Neural progenitor cell (in vitro differentiated cells): ENCODE measurements at places on chromosomes 3 and 15.

DNA sequence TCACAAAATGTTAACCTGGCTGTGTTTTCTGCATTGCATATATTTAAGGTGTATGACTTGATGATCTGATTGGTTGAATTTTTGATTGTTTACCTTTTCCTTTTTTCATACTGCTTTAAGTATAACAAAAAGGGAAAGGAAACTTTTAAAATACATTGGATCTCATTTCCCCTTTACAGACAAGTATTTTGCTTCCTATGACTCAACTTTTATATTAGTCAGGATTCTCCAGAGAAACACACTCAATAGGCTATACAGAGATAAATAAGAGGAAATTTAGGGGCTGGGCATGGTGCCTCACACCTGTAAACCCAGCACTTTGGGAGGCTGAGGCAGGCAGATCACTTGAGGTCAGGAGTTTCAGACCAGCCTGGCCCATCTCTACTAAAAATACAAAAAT lies 205.8 kb downstream of the TJP1 start:
- no peak for DNase-seq

GRCh38 chr3:16150285-16150684 lies 24.2 kb upstream of the GALNT15 start:
- DNase-seq: no peak

DNA sequence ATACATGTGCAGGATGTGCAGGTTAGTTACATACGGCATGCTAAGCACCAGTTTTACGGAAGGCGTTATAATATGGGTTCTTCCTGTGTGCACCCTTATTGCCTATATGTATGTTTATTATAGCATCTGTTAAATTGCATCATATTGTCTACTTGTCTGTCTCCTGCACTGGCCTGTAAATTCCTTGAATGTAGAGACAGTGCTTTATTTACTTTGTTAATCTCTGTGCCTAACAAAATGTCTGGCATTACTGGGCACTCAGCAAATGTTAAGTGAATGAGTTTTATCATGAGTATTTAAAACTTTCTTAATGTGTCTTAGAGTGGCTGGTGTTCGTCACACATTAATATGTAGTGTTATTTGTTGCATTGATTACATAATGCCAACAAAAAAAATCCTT lies 23.8 kb downstream of the MGA start:
- DNase-seq: no peak

DNA sequence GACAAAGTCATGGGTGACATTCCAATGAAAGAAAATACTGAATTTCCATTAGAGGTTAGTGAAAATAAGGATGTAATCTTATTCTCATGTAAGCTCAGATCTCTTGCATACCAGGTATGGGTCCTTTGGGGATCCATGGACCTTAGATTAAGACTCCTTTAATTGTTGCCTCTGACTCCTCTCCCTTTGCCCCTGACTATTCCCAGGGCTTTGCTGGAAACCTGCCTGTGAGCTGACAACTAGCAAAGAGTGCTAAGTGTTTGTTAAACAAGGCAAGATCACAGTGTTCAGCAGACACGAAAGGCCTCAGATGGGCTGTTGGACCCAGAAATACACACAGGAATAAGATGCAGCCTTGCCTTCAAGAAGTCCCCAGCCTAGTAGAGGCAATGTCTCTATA lies 32.1 kb downstream of the ACKR2 start:
- no peak for DNase-seq

DNA sequence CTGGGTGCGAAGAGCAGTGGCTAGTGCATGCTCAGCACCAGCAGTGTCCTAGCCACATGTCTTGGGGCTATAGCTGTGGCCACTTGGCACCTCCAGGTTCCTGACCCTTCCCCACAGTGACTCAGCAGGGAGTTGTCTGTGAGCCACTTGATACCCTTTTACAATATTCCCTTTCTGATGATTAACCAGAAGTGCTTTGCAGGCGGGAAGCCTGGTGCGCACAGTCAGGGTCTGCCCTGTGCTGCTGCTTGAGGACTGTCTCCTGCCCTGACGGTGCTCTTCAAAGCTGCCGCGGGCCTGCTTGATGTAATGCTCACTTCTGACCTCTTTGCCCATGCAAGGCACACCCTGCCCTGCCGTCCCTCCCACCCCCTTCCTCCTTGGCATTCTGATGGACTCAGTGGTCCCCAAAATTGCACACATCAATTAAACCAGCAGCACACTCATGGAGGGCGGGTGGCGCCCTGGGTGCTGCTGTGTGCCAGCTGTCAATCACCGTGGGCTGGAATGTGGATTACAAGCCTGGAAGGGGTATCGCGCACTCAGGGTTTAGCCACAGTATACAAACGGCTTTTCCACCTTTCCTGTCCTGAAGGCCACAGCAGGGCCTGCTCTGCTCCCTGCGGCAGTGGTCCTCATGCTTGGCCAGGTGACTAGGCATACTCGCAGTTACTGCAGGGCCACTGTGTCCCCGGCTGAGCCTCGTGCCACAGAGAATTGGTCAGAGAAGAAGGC lies 40.9 kb upstream of the PCSK6 start:
- peak; percentile 33 for DNase-seq

GRCh38 chr3:147428754-147429153 lies 19.6 kb downstream of the ZIC1 start:
- DNase-seq: no peak

DNA sequence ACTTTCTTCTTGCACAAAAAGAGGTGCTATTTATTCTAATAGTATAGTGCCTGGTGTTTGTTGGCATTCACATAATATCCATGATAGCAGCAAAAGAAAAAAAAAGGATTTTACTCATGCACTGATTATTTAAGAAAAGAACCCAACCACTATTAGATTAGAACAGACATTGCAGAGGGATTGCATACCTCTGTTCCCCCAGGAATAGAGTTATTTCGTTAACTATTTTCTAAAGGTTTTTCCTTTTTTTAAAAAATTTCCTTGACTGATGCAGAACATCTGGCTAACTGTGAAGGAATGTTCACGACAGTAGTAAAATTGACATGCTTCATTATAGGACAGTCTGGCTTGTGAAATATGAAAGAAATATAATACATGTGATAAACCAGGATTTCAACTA lies 136.6 kb upstream of the PTX3 start:
- DNase-seq: no peak

DNA sequence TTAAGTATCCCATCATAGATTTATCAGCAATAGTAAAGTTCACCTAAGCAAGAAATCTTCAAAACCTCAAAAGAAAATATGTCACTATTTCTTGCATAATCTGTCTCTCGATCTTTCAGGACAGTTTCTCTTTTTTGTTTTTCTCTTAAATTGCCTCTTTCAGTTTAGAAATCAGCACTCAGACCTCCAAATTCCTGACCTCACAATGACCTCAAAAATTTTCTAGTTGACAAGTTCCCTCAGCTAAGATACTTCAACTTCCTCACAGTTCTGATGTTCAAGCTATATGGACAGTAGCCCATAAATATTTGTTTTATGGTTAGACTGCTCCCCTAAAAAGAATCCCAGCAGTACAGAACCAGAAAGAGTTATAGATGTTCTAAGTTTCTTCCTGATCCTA lies 24.1 kb downstream of the SLC24A5 start:
- no peak for DNase-seq
